PC-3 (cell line): ENCODE measurements at places on chromosomes 7 and 10. TPM values are rescaled to one million over a fixed set of nuclear protein-coding genes. Genes with fewer than 3 reads are reported as not detected.

- peak; percentile 52 for DNase-seq
Measured at GRCh38 chr7:140165422-140165821, 11.4 kb downstream of the KDM7A start.

GRCh38 chr7:45595809-45596664 lies 21.9 kb downstream of the ADCY1 start:
- no peak for DNase-seq

UCN3 gene
- total RNA-seq, result not detected in 2 replicates

DNA sequence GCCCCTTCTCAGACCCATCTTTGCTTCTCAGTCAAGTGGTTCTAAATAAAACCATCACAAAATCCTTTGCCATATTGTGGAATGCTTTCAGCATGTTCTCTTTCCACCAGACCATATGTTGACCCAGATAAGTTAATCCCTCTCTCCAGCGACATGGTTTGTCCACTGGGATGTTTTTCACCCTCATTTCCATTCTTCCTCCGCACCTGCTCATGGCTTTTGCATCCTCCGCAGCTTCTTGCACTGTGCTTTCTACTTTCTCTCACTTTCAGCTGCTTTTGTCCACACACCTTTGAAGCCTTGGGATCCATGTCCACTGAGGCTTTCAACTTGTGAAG lies 52.3 kb upstream of the WAC start:
- DNase-seq, result no peak

DNA sequence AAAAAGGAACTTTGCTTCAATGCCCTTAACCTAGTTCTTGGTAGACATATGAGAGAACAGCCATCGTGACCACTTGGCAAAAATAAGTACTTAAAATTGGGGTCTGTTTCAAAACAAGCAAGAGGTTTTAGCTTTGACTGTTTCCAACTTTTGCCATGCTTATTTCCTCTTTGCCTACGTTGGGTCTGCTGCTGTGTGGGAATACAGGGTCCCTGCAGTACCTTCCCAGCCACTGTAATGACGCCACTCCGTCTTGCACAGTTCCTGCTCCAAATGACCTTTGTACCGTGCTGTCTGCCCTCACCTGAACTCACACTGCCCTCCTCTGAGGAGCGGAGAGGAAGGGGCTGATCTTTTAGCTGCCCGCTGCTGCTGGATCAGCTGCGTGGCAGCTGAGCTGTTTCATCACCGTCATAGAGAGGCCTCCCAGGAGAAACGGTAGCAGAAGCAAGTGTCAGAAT lies 133.1 kb downstream of the MAPK8 start:
- DNase-seq, result no peak

DNA sequence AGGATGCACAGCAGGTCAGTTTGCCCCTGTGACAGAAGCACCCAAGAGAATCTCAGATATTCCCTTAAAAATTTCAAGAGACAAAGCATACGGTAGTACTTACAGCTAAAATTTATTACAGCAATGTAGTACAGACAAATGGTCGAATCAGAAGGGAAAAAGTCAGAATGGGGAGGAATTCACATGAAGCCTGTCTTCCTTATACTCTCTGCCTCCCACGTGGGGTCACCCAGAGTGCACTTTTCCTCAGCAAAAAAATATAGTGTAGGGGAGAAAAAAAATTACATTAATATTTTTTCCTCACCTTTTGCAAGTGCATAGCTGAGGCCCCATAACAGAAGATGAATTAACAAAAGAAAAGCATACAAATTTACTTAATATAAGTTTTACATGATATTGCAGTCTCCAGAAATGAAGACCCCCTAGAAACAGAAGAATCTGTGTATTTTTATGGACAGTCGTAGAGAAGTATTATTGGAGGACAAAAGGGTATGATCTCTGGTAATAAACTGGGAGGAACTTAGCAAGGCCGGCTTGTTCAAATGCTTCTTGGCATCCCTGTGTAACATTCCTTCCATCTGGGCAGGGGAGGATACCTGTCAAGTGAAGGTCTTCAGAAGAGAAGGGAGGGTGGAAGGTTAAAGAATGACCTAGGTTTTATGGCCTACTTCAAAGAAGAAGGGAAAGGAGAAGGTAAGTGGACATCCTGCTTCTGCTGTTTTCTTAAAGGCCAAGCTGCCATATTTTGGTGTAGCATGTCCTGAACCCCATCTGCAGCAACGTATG lies 270.6 kb upstream of the MAGI2 start:
- DNase-seq, result no peak

UTF1 gene
- not detected in 2 replicates for total RNA-seq
